Activated CD8-positive, alpha-beta memory T cell treated with anti-CD3 and anti-CD28 coated beads for 4 hours (primary cell): ENCODE measurements at places on chromosomes 1 and 21.

GRCh38 chr1:240312872-240313271 is 221.2 kb downstream of the FMN2 start:
- no peak for DNase-seq

DNA sequence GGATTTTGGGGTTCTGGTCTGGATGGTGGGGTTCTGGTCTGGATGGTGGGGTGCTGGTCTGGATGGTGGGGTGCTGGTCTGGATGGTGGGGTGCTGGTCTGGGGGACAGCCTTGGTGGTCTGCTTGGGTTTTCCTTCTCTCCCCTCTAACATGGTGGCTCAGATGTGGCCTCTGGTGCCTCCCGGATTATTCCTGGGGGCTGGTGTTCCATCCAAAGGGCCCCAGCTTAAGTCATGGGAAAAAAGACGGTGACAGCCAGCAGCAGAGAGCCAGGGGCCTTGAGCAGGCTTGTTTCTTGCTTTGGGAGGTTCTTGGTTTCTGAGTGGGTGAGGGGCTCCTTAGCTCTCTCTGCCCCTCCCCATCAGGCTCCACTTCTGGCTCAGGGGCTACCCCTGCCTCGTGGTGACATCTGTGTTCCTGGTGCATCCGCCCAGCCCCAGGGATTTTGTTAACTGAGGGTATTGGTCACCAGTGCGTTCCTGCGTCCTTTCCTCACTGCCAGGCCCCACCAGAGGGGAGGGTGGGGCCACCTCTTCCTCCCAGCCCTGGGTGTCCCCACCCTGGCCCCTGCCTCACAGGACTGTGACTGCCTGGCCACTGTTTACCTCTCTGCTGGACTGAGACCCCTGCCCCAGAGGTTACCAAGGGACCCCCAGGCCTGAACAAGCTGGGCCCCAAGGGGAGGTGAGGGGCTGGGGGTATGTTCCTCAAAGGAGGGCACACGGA is 43.2 kb upstream of the ACTRT2 start:
- no peak for DNase-seq

GRCh38 chr1:16396591-16396990 is 29.5 kb downstream of the SZRD1 start:
- DNase-seq: no peak

- no peak for DNase-seq
Observed at GRCh38 chr1:64900916-64901315, 65.4 kb downstream of the JAK1 start.

DNA sequence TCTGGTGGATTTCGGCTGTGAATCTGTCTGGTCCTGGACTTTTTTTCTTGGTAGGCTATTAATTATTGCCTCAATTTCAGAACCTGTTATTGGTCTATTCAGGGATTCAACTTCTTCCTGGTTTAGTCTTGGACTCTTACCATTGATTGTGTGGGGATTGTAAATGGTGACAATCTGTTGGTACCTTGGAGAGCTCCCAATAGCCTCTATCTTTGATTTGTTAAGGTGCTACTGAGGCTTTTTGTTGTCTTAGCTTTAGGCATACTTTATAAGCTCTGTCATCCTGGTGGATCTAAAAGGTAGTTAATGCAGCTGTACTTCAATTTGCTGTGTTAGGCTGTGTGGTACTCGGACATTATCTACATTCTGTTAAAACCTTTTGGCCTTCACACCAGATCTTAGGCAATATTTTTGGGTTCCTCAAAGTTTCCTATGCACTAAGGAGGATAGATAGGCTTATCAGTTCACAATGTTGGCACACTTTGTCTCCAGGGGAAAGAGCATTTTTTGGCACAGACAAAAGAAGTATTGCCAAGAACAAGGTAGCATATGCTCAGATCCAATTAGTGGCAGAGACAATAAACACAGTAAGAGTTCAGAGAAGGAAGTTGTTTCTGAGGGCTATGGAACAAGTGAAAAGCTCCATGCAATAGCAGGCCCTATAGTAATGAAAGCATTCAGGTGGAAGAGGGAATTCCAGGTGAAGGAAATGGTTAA is 230.4 kb downstream of the PDE4B start:
- DNase-seq: no peak

DNA sequence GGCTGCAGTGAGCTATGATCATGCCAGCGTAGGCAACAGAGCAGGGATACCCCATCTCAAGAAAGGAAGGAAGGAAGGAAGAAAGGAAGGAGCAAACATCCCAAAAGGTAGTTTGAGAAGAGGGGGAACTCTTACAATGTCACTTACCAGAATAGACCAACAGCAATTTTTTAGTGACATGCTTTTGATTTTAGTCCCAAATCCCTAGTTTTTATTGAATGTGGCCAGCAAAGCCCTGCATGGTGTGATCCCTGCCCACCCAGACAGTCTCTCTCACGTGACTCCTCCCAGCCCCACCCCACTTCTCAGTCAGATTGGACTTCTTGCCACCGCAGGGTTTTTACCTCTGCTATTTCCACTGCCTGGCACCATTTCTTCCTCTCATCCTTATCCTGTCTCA is 39.8 kb upstream of the HNRNPU start:
- no peak for DNase-seq

- no peak for DNase-seq
Observed at GRCh38 chr1:219990782-219991510, 55.4 kb downstream of the EPRS1 start.

GRCh38 chr1:113895098-113895497 is 7.7 kb upstream of the BCL2L15 start:
- DNase-seq: no peak

DNA sequence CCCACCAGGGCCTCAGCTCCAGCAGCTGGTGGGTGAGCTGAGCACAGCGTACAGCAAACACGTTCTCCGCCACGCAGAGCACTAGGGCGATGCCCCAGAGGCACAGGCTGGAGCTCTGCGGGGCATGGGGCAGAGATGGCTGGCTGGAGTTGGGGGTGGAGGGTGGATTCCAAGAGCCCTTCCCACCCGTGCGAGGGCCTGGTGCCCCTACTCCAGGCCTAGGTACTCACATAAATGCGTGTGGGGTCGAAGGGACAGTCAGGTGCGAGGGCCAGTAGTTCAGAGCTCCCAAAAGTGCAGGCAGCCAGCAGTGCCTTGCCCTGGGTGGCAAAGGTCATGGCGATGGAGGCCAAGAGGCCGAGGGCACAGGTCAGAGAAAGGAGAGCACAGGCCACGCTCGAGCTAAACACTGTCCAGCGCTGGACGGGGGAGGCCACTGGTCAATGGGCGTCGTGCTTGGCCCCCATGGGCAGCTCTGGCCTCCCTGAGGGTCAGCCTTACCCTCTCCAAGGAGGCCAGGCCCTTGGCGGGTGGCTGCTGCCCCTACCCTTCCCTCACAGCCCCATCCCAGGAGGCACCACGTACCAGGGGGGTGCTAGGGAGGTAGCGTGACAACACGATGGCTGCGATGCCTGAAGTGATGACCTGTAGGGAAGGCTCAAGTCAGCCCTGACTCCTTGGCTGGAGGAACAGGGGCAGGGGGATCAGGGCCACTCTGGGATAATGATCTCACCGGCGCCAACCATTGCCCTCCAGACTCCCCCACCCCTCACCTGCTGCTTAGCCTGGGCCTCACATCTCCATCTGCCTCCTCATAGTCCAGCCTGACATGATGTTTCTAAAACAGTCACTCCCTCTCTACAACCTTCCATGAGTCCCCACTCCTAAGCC is 5.6 kb downstream of the TMEM54 start:
- DNase-seq: no peak

DNA sequence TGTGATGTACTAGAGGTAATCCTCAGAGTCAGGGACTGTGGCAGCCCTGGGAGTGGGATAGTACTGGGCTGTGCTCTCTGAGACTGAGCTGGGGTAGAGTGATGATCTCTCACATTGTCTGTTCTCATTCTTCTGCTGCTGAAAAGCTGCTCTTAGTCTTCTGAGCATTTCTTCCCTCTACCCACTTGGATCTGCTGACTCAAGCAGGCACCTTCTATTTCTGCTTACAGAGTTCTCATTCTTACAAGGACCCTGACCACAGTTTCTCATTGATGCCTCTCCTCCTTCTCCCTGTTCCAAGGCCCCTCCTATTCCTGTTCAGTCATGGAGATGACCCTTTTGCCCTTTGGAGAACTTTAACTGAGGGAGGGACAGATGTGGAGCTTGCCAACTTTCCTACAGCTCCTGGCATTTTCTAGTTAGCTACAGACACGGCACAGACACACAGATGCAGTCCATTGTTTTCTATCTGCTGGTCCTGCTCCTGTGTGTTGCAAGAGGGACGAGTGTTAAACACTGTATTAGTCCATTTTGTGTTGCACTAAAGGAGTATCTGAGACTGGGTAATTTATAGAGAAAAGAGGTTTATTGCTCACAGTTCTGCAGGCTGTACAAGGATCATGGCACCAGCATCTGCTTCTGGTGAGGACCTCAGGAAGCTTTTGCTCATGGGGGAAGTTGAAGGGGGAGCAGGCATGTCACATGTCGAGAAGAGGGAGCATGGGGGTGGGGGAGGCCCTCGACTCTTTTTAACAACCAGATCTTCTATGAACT is 12.3 kb downstream of the MAPKAPK2 start:
- no peak for DNase-seq

DNA sequence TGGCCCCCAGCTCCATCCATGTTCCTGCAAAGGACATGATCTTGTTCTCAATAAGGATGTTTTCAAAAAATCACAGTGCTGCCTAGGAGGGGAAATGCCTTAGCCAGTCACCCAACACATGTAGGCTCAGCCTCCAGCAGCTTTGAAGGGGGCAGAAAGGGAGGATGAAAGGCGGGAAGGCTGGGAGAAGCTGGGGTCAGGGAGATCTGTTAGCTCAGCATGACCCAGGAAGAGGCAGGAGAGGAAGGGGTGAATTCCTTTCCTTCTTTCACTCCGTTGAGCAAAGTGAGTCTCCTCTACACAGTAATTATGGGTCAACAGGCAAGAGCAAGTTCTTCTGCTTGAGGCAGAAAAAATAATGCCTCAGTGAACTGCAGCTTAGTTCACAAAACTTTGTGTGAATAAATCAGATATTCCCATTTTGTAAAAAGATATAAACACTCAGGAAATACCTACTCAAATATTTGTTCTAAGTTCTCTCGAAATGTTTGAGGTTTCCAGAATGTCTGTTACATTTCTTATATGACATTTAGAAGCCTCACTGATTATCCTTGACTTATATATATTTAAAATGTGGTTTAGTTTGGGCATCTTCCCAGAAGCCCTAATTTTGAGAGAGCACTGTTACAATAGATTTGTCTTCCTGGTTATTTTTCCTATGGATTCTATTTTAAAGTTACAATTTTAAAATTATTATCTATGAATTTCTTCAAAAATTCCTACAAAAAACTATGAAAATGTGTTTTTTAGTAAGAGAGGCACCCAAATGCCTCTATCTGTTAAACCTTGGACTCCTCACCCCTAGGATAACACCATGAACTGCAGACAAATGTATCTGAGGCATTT is 116.8 kb downstream of the KCNJ6 start:
- no peak for DNase-seq

- no peak for DNase-seq
Observed at GRCh38 chr1:72015006-72015405, 267.3 kb downstream of the NEGR1 start.

DNA sequence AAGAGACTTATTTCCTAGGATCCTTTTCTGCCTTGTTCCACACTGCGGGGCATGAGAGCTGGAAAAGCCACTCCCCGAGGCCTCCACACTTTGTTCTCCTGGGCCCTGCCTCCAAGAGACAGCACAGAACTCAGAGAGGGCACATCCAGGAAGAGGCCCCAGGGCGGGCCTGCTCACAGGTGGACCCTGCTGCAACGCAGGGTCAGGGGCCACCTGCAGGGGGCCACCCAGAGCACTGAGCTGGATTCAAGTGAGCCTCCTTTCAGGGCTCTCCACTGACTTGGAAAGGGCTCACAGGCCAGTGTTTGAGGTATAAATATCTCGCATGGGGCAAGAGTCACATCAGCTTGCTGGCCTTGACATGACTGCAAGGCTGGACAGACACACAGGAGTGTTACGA is 4.8 kb downstream of the RGS16 start:
- no peak for DNase-seq

- DNase-seq: no peak
Observed at GRCh38 chr1:43267818-43268425, 1.9 kb upstream of the TMEM125 start.

- no peak for DNase-seq
Observed at GRCh38 chr1:198254521-198254920, 97.7 kb downstream of the NEK7 start.

DNA sequence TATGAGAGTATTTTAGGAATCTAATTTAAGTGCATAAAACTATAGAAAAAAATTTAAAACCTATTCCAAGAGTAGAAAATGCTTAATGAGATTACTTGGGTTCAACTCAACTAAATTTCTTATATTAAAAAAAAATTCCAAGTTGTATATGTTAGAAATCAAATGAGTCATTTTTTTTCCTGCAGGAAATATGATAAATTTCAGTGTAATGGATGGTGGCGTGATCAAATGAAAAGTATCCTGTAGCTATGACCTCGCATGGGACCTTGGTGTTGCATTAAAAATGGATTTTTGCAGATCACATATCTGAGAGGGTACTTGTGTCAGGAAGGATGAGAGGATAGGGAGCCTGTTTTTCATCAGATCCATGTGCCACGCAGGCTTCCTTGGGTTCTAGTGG is 17.9 kb downstream of the ATP5PO start:
- DNase-seq: no peak

DNA sequence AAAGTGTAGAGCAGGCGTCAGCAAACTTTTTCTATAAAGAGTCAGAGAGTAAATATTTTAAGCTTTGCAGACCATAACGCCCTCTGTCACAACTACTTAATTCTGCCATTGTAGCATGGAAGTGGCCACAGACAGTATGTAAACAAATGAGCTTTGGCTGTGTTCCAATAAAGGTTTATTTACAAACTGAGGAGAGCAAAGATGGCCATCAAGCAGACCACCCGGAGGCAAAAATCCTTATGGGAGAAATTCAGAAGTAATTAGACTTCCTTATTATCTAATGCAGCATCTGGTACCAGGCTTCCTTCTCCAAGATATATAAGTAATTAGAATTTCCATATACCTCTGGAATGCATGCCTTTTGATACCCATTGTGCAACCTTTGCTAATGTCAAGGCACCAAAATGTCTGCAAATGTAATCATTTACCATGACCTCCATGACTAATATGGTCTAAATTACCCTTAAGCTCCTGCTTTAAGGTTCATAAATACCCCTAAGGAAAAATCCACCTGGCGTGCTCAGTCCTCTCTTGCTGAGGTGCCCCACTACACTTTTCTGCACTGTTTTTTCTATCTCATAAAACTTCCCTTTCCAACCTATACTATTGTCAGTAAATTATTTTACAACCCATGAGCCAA is 377.8 kb downstream of the MATN1 start:
- DNase-seq: no peak

DNA sequence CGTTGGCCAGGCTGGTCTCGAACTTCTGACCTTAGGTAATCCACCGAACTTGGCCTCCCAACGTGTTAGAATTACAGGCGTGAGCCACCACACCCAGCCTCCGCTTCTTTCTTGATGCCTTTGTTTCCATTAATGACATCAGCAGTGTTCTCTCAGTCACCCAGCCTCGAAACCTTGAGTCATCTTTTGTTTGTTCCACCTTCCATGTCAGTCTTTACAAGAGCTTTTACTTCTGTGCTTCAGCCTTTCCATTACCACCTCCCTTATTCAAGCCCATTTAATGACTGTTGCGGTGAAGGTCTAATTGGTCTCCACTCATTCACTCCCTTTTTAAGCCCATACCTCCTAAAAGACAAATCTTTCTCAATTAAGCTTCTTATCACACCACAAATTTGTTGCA is 146.6 kb upstream of the ADGRL2 start:
- no peak for DNase-seq

GRCh38 chr1:65065524-65066418 is 82.2 kb upstream of the AK4 start:
- no peak for DNase-seq

GRCh38 chr1:242585616-242586359 is 61.3 kb upstream of the PLD5 start:
- DNase-seq: no peak
